OCI-M1 (cell line): ENCODE measurements at places on chromosomes 7 and 10.

GRCh38 chr7:74365322-74366022 is 76.3 kb downstream of the CLIP2 start:
- DNase-seq = peak; percentile 90

DNA sequence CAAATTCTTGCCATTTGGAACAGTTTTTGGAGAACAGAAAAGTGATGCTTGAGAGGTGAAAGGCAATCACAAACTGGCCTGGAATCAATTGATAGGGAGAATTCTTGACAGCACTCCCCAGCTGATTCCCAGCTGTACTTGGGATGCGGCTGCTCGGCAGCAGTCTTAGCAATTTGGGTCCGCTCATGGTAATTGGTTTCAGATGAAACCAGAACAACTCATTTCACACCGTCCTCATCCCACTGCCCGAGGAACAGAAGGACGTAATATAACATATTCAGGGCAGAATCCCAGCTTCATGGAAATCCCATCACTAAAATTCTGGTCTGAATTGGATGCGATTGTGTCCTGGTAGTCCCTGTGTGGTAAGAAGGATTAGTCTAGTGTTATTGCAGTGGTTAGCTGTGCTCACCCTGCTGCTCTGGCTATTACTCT is 223.3 kb upstream of the FERD3L start:
- DNase-seq = no peak

GRCh38 chr10:121927318-121927840 is 452 bp downstream of the ATE1 start:
- peak; percentile 73 for DNase-seq

DNA sequence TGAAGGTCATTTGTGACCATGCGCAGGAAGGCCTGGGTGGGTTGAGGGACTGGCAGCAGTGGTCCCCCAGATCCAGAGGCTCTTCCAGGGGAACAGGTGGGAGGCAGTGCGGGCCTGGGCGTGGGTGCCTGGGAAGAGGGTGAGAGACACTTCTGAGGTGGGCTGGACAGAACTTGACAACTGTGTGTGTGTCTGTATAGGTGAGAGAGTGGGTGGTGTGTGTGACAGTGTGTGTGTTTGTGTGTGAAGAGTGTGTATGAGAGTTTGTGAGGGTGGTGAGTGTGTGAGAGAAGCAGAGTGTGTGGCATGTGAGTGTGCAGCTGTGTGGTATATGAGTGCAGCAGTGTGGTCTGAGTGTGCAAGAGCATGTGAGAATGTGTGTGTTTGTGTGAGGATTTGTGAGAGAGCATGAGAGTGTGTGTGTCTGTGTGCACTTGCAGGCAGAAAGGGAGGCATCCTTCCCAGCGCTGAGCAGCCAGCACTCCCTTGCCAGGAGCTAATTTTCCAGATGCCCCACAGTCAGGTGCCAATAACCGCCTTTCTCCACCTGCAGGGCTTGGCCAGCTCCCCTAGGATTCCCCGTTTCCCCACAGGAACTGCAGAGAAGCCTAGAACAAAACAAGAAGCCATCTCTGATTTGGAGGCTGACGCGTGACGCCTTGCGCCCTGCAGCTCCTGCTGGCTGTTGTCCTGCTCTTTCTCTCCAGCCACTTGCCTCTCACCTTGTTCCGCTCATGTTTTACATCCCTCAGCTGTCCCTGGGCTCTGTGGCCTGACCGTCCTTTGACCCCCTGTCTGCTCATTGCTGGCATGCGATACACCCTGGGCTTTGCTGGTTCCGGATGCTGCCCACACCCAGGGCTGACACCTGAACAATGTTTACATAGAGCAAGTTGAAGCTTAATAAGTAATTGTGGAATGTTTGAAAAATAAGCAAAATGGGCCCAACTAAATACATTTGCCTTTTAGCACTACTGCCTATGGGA is 88.0 kb downstream of the TMEM178B start:
- no peak for DNase-seq

- no peak for DNase-seq
These were observed 470.7 kb upstream of the LRRN3 start for GRCh38 chr7:110620110-110620735.

DNA sequence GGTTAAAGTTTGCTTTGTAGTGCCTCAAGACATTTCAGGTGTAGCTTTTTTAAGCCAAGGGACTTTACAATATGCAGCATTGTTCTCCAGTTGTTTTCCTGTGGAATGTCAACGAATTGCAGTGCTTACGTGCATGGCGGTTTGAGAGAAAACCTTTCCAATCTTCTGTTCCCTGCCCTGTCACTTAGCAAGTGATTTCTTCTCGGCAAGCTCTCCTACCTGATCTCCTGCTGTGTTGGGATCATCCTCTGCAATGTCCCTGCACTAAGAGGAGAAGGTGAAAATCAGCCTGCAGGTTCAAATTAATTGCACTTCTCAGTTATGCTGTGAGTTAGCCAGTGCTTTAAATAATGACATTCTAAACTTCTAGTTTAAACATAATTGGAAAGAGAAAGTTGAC is 197.6 kb upstream of the FZD1 start:
- DNase-seq = no peak

- DNase-seq = peak; percentile 73
These were observed 49.6 kb downstream of the CPED1 start for GRCh38 chr7:121037957-121038716.

DNA sequence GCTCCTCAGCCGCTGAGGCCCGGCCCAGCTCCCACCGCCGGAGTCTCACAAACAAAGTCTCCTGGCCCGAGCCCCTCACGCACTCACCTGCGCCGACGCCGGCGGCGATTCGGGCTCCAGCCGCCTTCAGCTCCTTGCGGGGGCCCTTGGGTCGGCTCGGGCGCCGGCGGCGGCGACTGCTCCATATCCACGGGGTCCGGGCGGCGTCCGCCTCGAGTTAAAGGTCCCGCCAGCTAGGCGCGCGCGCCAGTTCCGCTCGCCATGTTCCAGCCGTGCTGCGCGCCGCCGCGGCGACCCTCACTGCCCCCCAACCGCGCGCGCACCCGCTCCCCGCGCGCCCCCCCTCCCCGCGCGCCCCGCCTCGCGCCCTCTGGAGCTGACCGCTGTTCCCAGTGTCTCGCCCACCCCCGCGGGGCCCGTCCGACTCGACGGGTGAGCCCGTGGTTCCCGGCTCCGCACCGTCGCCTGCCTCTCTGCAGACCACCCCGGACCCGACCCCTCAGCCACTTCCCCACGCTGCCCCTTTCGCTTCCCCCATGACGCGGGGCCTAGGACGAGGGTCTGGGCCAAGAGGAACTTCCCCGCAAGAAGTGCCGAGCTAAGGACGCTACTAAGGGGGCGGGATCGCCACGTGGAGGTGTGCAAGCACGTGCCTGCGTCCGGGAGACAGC is 396.1 kb downstream of the ZNF33B start:
- no peak for DNase-seq

- no peak for DNase-seq
These were observed 14.1 kb downstream of the ZWINT start for GRCh38 chr10:56346845-56347415.

DNA sequence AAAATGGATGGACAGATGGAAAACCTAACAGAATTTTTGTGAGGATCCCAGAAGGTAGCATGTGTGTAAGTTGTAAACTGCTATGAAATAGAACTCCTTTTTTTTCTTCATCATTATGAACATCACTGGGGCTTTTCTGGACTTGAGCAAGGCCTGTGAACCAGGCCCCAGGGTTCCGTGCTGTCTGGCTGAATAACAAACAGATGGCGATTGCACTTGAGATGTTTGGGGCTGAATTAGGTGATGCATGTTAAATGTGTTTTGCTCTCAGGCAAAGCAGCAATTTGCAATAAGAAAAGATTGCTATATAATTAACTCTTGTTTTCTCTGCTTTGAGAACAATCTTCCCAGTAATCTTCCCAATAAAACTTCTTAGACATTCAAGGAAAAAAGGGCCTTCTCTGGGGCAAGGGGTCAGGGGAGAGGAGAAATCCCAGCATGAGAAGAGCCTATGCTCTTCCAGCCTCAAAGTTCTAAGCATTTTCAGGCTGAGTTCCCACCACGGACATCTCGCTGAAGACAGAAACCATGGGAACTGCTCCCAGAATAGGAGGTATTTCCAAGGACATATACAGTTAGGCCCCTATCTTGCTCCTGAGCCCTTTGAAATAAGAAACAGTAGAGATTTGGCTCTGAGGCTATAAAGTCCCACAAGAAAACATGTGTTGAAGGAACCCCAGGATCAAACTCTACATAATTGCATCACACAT is 98.7 kb downstream of the ITIH5 start:
- no peak for DNase-seq

DNA sequence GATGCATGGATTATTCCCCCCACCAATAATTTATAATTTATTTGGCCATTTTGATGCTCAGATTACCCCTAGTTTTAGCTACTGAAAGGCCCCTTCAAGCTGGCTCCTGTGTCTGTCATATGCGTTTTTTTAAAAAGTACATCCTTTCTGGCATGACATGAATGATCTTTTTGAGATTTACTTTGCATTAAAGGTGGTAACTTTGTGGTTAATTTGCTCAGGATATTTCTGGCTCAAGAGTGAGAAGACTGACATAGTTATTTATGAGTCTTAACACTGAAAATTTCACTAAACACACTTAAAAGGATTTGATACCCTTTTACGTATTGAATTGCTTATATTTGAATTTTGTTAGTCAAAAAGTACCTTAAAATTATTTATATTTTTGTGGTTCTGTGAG is 5.4 kb downstream of the SMC3 start:
- no peak for DNase-seq

GRCh38 chr10:24731942-24732341 is 8.3 kb upstream of the ARHGAP21 start:
- DNase-seq = no peak

DNA sequence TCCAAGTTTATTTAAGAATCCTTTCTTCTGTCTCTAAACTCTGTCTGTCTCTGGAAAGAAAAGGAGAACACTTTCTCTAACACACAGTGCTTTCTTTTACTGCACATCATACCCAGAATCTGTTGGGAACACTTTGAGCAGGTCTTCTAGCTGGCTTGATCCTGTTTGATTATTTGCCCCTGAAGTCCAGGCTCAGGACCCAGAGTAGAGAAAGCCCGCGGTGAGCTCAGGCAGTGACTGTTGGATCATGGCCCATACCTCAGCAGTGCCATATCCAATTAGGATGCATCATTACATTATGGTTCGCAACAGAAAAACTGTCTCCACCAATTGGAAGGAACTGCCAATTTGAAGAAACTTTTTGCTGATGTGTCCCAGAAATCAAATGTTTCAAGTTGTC is 51.4 kb downstream of the ATOH7 start:
- DNase-seq = no peak

- peak; percentile 47 for DNase-seq
These were observed 51.7 kb downstream of the ADCY1 start for GRCh38 chr7:45625714-45626440.

- DNase-seq = no peak
These were observed 137.0 kb upstream of the PRR15 start for GRCh38 chr7:29426587-29426986.

DNA sequence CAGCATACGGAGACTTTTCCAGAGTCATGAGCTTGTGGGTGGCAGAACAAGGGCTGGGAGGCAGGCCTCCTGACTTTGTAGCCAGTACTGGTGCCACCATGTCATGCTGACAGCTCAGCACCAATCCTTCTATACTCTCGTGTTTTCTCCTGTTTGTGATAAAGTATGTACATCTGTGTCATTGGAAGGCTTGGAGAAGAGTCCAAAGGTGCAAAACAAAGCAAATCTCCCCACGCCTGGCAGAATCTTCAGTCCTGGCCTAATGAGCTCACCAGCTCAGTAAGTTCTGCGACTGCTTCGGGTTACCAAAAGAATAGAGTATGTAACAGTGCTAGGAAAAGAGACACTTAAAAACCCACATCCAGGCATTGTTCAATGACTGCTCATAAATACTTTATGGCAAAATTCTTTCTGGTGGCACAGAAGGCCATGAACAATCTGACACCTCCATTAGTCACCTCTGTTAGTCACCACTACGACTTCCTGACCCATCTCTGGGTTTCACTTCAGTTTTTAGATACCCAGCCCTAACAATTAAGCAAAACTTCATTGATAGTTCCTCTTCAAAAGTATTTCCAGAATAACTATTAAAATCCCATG is 24.5 kb downstream of the STEAP1 start:
- peak; percentile 19 for DNase-seq

DNA sequence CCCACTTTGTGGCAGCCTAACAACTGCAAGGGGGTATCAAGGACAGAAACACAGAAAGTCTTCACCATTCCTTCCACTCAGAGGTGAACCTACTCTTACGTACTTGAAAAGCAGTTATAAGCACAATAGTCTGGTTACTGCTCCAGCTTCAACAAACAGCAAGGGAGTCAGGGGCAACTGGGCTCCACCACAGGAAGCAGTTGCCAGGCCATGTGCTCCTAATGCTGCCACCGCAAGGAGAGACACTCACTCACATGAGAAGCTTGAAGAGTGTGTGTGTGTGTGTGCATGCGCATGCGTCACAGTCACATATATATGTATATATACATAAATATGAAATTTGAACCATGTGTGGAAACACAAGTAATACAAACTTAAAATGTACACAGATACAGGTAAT is 65.5 kb downstream of the GRB10 start:
- no peak for DNase-seq

DNA sequence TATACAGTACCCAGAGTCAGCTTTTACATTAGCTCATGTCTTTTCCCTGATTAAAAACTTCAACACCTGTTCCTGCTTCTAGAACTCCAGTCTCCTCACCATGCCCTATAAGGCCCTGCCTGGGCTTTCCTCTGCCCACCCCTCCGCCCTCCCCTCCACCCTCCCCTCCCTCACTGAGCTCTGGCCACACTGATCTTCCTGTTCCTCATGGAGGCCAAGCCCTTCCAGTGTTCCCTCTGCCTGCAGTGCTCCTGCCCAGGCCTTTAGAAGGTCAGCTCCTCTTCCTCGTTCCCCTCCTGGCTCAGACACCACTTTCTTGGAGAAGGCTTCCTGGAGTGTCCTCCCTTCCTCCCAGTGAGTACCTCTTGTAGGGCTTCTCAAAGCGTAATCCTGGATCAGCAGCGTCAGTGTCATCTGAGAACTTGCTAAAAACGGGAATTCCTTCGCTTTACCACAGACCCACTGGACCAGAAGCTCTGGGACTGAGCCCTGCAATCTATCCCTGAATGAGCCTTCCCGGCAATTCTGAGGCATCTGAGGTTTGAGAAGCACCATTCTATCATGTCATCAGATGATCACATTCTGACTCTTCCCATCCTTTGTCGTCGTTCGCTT is 3.7 kb downstream of the PDZD7 start:
- DNase-seq = no peak

DNA sequence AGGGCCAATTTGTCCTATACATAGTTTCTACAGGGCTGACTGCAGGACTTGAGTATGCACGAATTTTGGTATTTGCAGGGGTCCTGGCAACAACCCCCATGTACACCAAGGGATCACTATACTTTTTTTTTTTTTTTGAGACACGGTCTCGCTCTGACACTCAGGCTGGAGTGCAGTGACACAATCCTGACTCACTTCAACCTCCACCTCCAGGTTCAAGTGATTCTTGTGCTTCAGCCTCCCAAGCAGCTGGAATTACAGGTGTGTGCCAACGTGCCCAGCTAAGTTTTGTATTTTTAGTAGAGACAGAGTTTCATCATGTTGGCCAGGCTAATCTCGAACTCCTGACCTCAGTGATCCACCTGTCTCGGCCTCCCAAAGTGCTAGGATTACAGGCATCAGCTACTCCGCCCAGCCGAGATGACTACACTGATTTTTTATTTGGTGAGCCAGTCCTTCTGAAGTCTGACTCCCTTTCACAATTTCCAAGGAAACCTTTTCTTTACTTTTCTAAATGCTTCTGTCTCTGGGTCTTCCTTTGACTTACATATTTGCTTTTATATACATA is 19.8 kb downstream of the CFAP70 start:
- no peak for DNase-seq
